ENCODE measurements at places on chromosomes 5 and 9.

- no peak for DNase-seq
Measured at GRCh38 chr5:11385251-11385900, 518.9 kb downstream of the CTNND2 start.

GRCh38 chr5:61582205-61582820 lies 250.3 kb downstream of the ZSWIM6 start:
- DNase-seq, result no peak

GRCh38 chr9:136646827-136647711 lies 15.6 kb upstream of the EGFL7 start:
- no peak for DNase-seq

DNA sequence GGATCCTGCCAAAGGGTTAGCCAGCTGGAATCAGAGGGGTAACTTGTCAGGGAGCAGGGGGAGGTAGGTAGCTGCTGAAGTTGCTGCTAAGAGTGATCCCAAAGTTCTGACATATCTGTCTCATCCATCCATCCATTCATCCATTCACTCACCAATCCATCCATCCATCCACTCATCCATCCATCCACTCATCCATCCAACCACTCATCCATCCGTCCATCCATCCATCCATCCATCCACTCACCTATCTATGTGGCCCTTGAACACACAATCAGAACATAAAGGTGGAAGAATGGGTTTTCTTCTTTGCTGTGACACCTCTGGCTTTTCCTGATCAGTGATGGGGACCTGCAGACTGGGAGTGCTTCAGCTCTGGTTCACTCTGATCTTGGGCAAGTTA lies 3.0 kb upstream of the C5orf52 start:
- DNase-seq, result no peak

DNA sequence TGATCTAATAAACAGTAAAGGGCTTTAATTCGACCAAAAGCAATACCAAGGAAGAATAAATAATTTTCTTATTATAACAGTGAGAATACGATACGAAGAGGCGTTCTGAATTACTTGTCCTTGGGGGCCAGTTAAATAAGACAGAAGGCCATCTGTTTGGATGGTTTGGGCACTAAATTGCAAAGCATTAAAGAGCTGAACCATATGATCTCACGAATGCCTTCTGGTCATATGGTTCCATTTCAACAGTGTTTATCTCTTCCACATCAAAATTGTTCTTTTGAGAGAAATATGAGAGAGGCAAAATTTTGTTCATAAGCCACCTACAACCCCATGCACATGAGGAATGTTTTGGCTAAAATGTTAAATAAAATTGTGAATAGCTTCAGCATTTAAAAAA lies 605.4 kb downstream of the PTPRD start:
- DNase-seq, result no peak

DNA sequence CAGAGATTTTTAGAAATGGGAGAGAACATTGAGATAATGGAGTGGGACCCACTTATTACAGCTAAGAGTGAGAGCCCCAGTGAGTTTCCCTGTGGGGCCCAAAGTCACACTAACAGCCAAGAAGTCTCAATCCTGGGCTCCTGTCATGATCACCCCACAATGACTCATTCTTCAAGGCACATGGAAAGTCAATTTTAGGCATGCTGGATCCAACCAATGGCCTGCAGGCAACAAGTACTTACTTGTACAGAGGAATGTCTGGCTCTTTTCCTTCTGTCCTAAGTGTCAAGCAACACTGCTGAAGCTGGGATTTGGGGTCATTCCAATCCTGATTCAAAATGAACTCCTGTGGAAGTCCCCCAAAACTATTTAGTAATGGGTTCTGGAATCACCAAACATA lies 123.1 kb downstream of the DROSHA start:
- DNase-seq, result no peak

- no peak for DNase-seq
Measured at GRCh38 chr5:112534611-112535255, 115.7 kb upstream of the EPB41L4A start.

- DNase-seq, result no peak
Measured at GRCh38 chr9:20023210-20023905, 234.5 kb upstream of the SLC24A2 start.

GRCh38 chr9:16133556-16134227 lies 580.8 kb downstream of the CCDC171 start:
- DNase-seq, result no peak

- no peak for DNase-seq
Measured at GRCh38 chr9:114314881-114315722, 7.8 kb upstream of the ORM1 start.

DNA sequence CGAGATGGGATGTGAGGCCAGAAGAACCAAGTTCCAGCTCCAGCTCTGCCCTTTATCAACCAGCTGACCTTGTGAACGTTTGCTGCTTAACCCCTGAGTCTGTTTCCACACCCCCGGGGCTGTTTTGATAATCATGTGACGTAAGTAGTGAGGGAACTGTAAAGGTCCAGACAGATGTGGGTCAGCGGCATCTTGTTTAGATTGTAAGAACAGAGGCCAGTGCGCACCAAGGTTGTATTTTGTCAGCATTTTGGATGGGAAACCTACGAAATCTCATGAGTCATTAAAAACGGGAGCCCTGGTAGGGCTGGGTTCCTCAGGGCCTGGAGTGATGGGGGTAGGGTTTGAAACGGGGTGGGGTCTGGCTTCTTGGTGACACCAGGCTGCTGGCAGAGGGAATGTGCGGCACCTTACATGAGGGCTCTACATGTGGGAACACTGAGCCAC lies 13.8 kb upstream of the COL15A1 start:
- no peak for DNase-seq

GRCh38 chr5:156850206-156850751 lies at the start of gene PPP1R2B:
Gene PPP1R2B, plus strand, starts transcription at chr5:156850295. Its CDS starts 268 bp downstream, at chr5:156850563.
- no peak for DNase-seq

GRCh38 chr9:124411514-124412227 lies 3.6 kb downstream of the PSMB7 start:
- DNase-seq, result no peak

DNA sequence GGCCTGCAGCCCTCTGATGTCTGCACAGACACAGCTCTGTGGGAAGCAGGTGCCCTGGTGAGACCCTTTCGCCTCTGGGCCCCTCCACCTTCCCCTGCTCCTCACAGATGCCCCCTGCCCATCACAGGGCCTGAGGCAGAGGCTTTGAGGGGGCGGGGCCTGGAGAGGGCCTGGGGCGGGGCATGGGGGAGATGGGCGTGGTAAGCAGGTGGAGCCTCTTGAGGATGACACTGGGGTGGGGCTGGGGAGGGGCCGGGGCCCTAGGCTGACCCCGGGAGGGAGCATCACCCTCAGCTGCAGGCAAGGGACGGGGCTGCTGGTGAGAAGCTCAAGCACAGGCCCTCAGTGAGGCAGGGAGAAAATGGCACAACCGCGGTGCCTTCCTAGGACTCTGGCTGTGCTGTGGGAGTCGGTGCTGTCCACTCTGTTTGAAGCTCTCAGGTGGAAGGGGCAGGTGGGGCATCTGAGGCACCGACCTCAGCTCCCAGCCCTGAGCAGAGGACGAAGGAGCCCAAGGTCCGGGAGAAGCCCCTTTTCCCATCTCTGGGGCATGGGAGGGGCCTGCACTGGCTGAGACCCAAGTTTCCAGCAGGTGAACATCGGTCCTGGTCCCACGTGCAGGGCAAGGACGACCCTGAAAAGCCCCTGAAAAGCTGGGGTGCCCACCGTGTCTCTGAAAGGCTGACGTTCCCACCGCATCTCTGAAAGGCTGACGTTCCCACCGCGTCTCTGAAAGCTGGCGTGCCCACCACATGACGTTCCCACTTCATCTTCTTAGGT lies 17.5 kb upstream of the SLC9A3 start:
- DNase-seq, result no peak

- no peak for DNase-seq
Measured at GRCh38 chr5:173158366-173158765, 14.0 kb downstream of the BNIP1 start.

DNA sequence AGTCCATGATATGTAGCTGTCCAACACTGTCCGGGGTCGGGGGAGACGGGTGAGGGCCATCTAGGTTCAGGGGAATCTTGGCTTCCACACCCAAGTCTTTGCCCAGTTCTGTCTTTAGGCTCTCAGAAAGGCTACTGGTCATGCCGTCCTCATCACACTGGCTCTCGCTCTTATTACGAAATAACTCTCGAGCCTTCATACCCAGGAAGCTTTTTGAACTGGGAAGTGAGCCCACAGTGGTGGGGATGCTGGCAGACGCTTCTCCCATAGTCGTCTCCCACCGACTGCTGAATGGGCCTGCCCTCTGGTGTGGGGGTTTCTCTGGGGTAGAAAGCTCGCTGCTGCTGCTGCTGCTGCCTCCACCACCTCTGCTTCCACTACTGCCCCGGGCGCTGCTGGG lies 17.6 kb downstream of the SPACA9 start:
- DNase-seq, result no peak

DNA sequence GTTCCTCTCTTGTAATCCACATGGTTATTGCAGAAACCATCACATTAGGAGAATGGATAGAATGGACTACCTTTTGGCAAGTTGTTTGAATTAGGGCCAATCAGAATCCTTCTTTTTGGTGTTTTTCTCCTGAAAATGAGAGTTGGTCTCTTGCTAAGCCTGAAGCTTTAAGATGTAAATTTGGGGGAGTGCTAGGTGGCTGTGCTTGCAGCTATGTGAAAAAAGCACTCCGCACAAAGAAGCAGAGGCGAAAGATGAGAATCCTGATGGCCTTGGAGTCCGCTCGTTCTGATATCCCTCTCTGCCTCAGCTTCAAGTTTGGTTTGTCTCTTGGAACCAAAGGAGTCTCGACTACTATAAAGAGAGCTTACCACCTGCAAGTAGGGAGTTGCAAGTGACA lies 63.6 kb downstream of the INIP start:
- no peak for DNase-seq

DNA sequence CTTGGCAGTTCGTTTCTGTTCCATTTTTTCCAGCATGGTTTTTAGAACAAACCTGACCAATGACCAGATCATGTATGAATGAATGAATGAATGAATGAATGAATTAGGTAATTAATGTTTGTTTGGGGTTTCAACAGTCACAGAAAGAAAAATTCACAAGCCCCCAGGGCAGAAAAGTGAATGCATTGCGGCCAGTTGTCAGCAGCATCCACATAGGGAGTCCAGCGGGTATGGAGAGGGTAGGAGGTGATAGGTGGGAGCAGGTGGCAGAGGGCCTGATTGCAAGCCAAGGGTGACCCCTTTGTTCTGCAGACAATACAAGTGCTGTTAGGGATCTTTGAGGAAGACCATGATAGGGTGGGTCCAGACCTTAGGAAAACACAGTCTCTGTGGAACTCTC lies 49.7 kb upstream of the SAP30L start:
- DNase-seq, result no peak

DNA sequence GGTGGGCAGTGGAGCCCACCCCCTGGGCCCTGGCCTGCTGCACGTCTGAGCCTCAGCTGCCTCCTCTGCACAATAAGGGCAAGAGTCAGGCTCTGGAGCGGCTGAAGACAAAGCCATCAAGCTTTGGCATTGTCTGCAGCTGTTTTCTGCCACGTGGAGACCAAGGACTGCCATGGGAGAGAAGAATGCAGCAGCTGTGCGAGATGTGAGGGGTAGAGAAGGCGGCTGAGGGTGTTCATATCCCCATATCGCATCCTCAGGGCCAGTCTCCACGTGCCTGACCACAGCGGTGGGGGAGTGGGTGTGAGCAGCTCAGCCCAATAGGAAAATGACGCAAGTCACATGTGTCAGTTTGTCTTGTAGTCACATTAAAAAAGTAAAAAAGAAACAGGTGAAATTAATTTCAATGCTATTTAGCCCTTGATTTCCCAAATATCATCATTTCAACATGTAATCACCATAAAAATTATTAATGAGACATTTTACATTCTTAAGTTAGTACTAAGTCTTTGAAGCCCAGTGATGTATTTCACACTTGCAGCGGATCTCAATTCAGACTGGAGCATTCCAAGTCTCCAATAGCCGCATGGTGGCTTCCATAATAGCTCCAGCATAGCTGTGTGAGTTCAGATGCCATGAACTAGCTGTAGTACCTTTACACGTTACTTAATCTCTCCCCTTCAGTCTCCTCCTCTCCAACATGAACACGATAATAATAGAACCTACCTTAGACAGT lies 6.6 kb downstream of the C1QTNF2 start:
- no peak for DNase-seq

GRCh38 chr9:114290561-114290986 lies 32.3 kb upstream of the ORM1 start:
- DNase-seq, result no peak

- no peak for DNase-seq
Measured at GRCh38 chr5:34738381-34738780, 82.3 kb downstream of the RAI14 start.

DNA sequence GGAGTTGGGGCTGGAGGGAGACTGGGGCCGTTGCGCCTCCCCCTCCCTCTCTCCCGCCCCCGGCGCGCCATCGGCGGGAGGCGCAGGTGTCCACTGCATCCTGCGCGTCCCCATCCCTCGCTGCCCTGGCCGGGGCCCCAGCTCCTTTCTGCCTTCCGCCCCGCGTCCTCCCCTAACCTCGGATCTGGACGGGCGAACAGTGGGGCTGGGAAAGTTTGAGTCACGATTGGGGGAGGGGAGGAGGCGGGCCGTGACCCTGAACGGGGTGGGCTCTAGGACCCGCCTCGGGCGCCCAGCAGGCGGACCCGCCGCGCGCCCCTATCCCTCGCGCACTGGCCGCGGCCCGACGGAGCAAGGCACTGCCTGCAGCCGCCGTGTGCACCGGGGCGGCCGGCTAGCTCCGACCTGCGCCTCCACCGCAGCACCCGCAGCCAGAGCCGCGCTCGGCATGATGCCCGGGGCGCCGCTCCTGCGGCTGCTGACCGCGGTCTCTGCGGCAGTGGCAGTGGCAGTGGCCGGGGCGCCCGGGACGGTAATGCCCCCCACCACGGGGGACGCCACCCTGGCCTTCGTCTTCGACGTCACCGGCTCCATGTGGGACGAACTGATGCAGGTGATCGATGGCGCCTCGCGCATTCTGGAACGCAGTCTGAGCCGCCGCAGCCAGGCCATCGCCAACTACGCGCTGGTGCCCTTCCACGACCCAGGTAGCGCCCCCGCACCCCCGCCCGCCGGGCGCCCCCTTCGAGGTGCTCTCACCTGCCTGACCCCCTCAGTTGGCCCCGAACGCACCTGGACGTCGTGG lies at the start of gene HMCN2:
TSS of gene HMCN2 (plus strand) at position 330 of the 805 bp plus-strand sequence. CDS start at position 449, 119 bp downstream.
- no peak for DNase-seq

DNA sequence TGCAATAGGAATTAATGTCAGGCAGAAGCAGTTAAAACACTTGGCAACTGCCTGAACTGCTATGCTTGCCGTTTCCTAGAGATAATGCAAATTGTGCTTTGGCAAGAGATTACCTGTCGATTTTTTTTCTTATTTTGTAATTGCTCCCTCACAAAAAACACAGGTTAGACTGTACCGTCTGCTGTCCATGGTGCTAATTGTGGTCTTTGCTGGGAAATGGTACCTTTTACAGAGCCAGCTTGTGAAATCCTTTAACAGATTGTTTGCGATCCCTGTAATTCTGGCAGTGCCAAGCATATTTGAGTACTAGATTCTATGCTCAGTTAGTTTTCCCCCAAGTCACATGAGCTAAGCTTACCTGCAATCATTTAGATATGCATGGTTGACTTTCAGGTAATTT lies 2125.8 kb upstream of the WWC1 start:
- no peak for DNase-seq
